ENCODE measurements at places on chromosomes 12 and 14. TPM values are rescaled to one million over a fixed set of nuclear protein-coding genes. Genes with fewer than 3 reads are reported as not detected.

AMIGO2 gene
- polyA plus RNA-seq, result 53.3 TPM

FOS gene
- 80.3 TPM for polyA plus RNA-seq

- H3K27me3 ChIP-seq, result no peaks in the 10 kb centered on the region
- H3K4me1 ChIP-seq, result peaks cover 16% of the 10 kb centered on the region
- peak overlapping the region; percentile 98 for H3K4me3 ChIP-seq
Observed at GRCh38 chr12:132886529-132887477, 602 bp downstream of the CHFR start.

- H3K27ac ChIP-seq, result peak within 1 kb of the TSS; percentile 88
- peak within 1 kb of the TSS; percentile 92 for H3K4me3 ChIP-seq
- H3K4me1 ChIP-seq, result peaks cover 26% of the 10 kb centered on the region
- H3K27me3 ChIP-seq, result peaks cover 28% of the 10 kb centered on the region
- H3K36me3 ChIP-seq, result no peaks in the 10 kb centered on the region
Observed at GRCh38 chr14:91947475-91948184, at the start of gene FBLN5. Gene FBLN5, minus strand, starts transcription at chr14:91947694. Its CDS starts 465 bp downstream, at chr14:91947229.

DNA sequence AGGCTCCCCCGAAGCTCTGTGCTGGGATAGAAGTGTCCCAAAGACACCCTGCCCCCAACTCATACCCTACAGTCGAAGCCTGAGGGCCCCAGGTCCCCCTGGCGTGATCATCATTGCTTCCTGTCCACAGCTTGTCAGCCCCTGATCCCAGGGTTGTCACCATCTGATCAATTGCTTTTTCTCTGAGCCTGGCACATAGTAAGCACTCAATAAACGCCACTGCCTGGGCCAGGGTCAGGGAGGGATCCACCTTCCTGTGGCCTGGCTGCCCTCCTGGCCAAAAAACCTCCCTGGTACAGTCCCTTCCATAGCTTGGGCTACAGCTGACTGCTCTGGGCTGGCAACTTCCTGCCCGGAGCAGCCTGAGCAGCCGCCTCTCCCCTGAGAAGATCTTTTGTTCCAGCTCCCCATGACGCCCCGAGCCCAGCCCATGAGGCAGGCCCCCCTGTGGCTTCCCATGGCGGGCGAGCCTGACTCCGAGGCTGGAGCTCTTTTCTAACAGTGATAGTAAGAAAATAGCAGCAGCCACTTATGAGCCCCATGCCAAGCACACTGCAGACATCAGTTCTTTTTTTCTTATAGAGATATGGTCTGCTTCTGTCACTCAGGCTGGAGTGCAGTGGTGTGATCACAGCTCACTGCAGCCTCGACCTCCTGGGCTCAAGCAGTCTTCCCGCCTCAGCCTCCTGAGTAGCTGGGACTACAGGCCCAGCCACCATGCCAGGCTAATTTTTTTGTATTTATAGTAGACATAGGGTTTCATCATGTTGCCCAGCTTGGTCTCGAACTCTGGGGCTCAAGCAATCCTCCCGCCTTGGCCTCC, 6.5 kb downstream of the SH2B3 start:
- H3K27me3 ChIP-seq, result no peaks in the 10 kb centered on the region
- H3K36me3 ChIP-seq, result peaks cover 1% of the 10 kb centered on the region
- H3K27ac ChIP-seq, result peak overlapping the region; percentile 87
- no peak for DNase-seq

DNA sequence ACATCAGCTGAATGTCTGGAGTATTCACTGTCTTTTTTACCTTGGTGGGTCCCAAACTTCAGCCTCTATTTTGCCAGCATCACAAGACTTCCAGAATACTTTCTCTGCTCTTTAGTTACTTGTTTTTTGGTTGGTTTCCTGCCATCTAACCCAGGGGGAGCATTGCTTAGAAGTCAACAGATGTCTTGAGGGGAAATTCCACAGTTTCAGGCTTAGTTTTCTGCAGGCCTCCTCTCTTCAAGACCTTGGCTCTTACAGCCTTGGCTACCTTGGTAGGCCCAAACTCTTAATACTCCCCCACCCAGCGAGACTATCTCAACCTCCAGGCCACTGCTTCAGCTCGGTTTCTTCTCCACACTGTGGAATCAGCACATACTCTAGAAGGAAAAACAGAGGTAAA, 41.7 kb downstream of the NEDD1 start:
- peaks cover 40% of the 10 kb centered on the region for H3K36me3 ChIP-seq
- DNase-seq, result no peak
- H3K27me3 ChIP-seq, result no peaks in the 10 kb centered on the region
- no peaks in the 10 kb centered on the region for H3K4me1 ChIP-seq
- no peak overlapping the region for H3K27ac ChIP-seq

DNA sequence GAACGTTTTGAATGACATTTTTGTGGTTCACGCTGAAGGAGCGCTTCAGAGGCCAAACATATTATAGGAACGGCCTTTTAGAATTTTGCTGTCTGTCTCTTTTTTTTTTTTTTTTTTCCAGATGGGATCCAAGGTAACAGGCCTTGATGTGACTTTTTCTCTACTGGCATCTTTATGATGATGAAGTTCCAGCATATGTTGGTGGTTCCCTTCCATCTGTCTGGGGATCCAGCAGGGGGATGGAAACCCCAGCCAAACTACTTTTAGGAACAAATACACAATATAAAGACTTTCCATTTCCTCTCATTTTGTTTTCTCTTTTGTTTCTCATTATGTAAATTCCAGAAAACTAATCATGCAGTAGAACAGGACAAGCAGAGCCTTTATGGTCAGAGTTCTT, 239.3 kb upstream of the PRICKLE1 start:
- H3K4me1 ChIP-seq, result no peaks in the 10 kb centered on the region
- DNase-seq, result no peak
- H3K27ac ChIP-seq, result no peak overlapping the region
- no peaks in the 10 kb centered on the region for H3K36me3 ChIP-seq
- H3K27me3 ChIP-seq, result no peaks in the 10 kb centered on the region

DNA sequence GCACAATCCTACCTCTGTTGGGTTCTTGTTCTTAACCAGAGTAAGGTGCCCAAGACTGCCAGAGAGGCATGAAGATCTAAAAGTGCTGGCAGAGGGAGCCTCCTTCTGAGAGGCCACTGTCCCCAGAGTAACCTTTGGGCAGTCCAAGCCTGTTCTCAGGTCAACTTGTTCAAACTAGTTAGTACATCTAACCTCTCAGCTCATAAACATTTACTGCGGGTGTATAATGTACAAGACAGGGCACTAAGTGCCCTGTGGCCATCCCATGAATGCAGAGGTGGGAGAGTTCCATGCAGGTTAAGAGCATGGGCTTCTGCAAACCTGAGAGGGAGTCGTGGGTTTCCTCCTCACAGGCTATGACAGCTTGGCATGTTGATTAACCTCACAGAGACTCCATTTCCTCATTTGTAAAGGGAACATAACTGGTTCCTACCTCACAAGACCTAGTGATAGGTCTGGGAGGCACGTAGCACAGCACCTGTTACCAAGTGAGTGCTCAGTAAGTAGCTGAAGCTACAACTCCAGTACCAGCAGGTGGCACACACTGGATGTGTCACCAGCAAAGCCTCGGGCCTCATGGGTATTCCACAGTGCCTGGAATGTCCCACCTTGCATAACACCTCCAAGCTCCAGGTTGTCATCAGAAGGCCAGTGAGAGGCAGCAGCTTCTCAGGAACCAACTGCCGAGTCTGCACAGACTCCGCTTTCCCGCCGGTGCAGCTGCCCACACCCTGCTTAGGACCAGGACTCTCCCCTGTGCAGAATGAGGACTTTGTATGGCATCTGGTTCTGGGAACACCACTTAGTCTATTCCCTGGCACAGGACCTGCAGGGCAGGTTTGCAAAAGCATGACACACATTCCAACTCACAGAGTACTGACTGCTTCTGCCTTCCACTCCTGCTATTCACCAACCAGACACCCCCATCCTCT, 4.4 kb downstream of the VDR start:
- DNase-seq, result no peak
- H3K27me3 ChIP-seq, result peaks cover 4% of the 10 kb centered on the region
- peaks cover 32% of the 10 kb centered on the region for H3K4me1 ChIP-seq
- peak overlapping the region; percentile 45 for H3K4me3 ChIP-seq

DNA sequence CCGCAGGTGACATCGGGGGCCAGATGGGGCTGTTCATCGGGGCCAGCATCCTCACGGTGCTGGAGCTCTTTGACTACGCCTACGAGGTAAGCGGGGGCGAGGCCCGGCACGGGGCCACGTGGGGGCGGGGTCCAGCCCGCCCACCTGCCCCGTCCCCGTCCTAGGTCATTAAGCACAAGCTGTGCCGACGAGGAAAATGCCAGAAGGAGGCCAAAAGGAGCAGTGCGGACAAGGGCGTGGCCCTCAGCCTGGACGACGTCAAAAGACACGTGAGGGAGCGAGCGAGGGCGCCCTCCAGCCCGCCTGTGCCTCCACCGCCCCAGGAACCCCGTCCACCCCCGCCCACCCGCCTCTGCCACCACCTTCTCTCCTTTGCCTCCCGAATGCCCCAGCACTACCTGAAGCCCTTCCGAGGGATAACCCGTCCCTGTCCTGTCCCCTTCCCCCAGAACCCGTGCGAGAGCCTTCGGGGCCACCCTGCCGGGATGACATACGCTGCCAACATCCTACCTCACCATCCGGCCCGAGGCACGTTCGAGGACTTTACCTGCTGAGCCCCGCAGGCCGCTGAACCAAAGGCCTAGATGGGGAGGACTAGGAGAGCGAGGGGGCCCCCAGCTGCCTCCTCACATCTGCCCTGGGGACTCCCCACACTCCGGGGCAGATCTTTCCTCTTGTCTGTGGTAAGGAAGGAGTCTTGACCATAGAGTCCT, 3.9 kb upstream of the SMARCD1 start:
- H3K4me1 ChIP-seq, result peaks cover 15% of the 10 kb centered on the region
- H3K4me3 ChIP-seq, result no peak overlapping the region
- no peaks in the 10 kb centered on the region for H3K27me3 ChIP-seq
- no peaks in the 10 kb centered on the region for H3K36me3 ChIP-seq
- no peak overlapping the region for H3K27ac ChIP-seq

GRCh38 chr14:77004711-77005460, 23.6 kb downstream of the IRF2BPL start:
- peaks cover 17% of the 10 kb centered on the region for H3K4me1 ChIP-seq
- no peak for DNase-seq
- no peaks in the 10 kb centered on the region for H3K27me3 ChIP-seq
- H3K4me3 ChIP-seq, result no peak overlapping the region
- no peak overlapping the region for H3K27ac ChIP-seq
- no peaks in the 10 kb centered on the region for H3K36me3 ChIP-seq

DNA sequence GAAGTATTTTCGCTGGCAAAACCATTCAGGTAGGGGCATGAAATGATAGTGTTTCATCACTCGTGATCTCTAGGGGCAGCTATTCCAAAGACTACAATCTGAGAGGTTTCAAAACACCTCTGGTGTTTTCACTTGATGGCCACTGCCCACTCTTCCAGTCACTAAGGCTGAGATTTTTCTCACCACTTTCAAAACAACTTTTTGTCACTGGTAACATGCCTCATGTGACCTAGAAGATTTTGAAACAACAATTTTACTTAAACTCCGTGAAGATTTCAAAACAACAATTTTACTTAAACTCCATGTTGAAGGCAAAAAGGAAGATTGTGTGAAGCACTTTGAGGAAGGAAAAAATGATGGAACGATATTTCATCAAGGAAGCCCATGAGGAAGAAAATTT, 1.2 kb upstream of the IRAK3 start:
- DNase-seq, result no peak
- peaks cover 78% of the 10 kb centered on the region for H3K27me3 ChIP-seq
- H3K4me3 ChIP-seq, result no peak overlapping the region
- peaks cover 11% of the 10 kb centered on the region for H3K36me3 ChIP-seq
- H3K27ac ChIP-seq, result no peak overlapping the region

DNA sequence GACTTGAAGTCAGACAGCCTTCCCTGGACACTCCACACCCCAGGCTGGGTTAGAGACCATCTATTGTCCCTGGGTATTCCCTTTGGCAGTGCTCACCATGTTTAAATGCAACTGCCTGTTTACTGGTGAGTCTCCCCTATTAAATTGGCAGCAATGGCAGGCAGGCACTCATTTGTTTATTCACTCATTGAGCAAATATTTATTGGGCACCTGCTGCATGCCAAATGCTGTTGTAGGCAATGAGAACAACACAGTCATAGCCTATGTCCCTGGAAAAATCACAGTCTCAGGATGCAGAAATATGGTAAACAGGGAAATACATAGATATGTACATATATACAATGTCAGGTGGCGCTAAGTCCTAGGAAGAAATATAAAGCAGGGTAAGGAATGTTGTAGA, 212.8 kb downstream of the SUDS3 start:
- DNase-seq, result no peak
- H3K4me3 ChIP-seq, result no peak overlapping the region
- no peaks in the 10 kb centered on the region for H3K4me1 ChIP-seq
- H3K27ac ChIP-seq, result no peak overlapping the region

DNA sequence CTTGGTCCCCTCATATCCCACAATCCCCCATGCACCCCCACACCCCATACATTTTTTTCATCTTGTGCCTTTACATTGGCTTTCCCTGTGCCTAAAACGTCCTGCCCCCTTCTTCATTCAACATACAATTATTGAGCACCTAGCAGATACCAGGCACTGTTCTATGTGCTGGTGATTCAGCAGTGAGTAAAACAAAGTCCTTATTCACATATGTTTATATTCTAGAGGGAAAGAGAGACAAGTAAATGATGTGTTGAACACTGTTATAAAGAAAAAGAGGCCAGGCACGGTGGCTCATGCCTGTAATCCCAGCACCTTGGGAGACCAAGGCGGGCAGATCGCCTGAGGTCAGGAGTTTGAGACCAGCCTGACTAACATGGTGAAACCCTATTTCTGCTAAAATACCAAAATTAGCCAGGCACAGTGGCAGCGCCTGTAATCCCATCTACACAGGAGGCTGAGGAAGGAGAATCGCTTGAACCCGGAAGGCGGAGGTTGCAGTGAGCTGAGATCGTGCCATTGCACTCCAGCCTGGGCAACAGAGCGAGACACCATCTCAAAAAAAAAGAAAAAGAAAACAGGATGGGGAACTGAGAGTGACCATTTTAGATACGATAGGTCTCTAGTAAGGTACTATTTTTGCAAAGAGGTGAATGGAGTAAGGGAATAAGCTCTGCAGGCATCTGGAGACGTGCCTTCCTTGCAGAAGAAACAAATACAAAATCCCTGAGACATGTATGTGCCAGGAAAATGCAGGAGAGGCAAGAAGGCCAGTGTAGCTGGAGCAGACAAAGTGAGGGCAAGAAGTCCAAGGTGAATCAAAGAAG, 12.2 kb downstream of the SLC7A7 start:
- no peaks in the 10 kb centered on the region for H3K4me1 ChIP-seq
- H3K27me3 ChIP-seq, result peaks cover 13% of the 10 kb centered on the region
- H3K4me3 ChIP-seq, result no peak overlapping the region
- no peaks in the 10 kb centered on the region for H3K36me3 ChIP-seq

- peaks cover 24% of the 10 kb centered on the region for H3K4me1 ChIP-seq
- H3K4me3 ChIP-seq, result no peak overlapping the region
- no peak overlapping the region for H3K27ac ChIP-seq
- DNase-seq, result no peak
Observed at GRCh38 chr12:55467836-55468235, 2.1 kb downstream of the OR6C70 start.

KRT73 gene
- 1.8 TPM for polyA plus RNA-seq

OR6C1 gene
- not detected for polyA plus RNA-seq

DNA sequence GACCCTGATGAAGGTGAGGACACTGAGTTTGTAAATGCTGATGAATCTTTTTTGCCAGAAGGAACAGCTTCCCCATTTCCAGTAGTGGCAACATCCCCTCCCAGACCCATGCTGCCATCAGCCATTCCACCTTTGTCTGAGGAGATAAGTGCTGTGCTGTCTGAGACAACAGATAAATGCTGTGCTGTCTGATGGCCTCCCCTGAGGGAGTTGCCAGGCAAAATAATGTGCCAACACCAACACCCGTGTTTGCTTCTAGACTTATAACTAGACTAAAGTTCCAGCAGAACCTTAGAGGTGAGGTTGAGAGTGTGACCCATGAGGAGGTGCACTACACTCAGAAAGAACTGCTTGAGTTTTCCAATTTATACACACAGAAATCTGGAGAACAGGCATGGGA, 349.5 kb downstream of the C12orf75 start:
- H3K27me3 ChIP-seq, result no peaks in the 10 kb centered on the region
- H3K27ac ChIP-seq, result no peak overlapping the region
- no peaks in the 10 kb centered on the region for H3K36me3 ChIP-seq
- H3K4me3 ChIP-seq, result no peak overlapping the region
- no peak for DNase-seq

LRP1-AS gene
- polyA plus RNA-seq, result not detected

Measured in naive thymus-derived CD8-positive, alpha-beta T cell (primary cell).